PC-9 (cell line): ENCODE measurements at places on chromosomes 12 and 14. TPM values are rescaled to one million over a fixed set of nuclear protein-coding genes. Genes with fewer than 3 reads are reported as not detected.

Gene LAG3
- 9.4 and 10.5 TPM in 2 replicates for total RNA-seq

Gene CELA1
- 0.58 TPM in 1 of 2 replicates, not detected in the other for total RNA-seq

Gene PRPF39
- total RNA-seq = 33.4 and 37.2 TPM in 2 replicates

Gene SLC4A8
- 2.6 and 3.0 TPM in 2 replicates for total RNA-seq

Gene POLE2
- total RNA-seq = 10.2 and 11.5 TPM in 2 replicates
